ENCODE measurements at places on chromosomes 3 and 15. TPM values are rescaled to one million over a fixed set of nuclear protein-coding genes. Genes with fewer than 3 reads are reported as not detected.
A peak's percentile ranks its signal among the peaks of the same experiment; 100 is the strongest.

DNA sequence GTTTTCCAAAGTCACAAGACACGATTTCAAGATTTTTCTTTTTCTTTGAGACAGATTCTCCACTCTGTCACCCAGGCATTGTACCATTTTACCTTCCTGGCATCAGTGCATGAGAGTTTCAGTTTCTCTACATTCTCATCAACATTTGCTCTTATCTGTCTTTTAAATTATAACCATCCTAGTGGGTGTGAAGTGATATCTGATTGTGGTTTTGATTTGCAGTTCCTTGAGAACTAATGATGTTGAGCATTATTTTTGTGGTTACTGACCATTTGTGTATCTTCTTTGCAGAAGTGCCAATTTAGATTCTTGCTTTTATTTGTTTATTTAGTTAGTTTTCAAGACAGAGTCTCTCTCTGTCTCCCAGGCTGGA, 41.2 kb downstream of the ADIPOQ start:
- DNase-seq: no peak

DNA sequence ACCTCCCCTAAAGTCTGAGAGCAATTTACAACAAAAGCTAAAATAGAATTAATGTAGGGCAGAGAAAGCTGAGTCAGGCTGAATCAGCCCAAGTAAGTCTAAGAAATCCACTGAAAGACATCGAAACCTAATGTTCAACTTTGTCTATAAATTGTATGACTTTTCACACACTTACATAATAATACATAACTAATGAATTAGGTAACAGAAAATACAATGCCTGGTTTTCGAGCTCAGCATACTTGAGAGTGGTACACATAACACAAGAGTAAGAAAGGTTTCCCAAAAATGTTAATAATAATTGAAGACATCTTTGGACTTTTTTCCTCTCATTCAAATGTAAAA, 55.3 kb upstream of the VGLL4 start:
- DNase-seq: no peak

DNA sequence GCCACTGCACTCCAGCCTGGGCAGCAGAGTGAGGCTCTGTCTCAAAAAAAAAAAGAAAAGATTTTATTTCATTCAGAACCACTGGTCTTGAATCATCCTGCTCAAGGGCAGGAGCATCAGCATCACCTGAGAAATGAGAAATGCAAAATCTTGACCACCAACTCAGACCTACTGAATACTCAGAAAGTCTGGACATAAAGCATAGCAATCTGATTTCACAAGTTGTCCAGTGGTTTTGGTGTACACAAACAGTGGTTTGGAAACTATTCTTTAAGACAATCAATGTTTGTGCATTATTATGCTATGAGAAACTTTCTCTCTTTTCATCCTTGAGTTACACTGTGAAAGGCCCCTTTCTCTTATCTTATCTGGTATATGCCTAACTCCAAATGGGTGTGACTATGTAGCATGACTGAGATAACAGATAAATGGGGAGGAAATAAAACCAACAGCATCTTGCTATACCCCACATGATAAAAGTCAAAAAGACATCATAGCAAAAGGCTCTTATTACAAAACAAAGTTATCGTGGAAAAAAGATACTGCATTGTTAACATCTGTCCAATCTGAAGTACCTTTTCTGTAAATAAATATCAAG, 174.2 kb upstream of the STT3B start:
- no peak for DNase-seq

DNA sequence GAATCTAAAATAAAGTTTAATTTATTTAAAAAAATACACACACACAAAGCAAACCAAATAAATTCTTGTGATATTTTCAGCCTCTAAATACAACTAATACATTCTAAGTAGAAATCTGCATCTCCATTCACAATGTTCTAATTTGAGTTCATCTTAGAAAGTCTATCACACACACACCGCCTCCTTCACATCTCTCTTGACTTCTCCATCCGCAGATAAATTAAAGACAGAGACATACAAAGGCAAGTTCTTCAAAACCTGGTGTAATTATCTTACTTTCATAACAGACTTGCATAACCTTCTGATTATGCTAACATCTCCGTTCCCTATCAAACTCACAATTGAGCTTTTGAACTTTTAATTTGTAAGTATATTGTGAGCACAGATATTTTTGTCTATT, 657.3 kb downstream of the VGLL3 start:
- no peak for DNase-seq

GRCh38 chr3:195548501-195548900, 5.4 kb upstream of the PPP1R2 start:
- DNase-seq: no peak

- no peak for DNase-seq
Observed at GRCh38 chr15:74709011-74709410, 13.2 kb upstream of the EDC3 start.

DNA sequence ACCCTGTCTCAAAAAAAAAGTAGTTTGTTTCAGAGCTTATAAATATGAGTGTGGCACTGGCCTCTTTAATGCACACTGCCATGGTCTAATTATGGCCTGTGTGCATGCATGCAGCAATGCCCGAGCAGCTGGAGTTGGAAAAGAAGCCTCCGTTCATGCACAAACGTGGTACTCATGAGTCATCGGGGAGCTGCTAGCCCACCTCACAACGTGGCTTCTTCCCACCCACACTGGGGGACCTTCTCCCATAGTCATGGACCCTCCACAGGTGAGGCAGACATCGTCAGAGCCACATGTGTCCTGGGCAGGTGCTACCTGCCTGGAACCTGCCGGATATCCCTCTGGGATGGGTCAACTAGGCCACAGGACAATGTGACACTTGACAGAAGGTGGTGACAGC, 66.7 kb downstream of the ATP10A start:
- DNase-seq: no peak

- no peak for DNase-seq
Observed at GRCh38 chr3:74001436-74001835, 376.7 kb upstream of the PDZRN3 start.

DNA sequence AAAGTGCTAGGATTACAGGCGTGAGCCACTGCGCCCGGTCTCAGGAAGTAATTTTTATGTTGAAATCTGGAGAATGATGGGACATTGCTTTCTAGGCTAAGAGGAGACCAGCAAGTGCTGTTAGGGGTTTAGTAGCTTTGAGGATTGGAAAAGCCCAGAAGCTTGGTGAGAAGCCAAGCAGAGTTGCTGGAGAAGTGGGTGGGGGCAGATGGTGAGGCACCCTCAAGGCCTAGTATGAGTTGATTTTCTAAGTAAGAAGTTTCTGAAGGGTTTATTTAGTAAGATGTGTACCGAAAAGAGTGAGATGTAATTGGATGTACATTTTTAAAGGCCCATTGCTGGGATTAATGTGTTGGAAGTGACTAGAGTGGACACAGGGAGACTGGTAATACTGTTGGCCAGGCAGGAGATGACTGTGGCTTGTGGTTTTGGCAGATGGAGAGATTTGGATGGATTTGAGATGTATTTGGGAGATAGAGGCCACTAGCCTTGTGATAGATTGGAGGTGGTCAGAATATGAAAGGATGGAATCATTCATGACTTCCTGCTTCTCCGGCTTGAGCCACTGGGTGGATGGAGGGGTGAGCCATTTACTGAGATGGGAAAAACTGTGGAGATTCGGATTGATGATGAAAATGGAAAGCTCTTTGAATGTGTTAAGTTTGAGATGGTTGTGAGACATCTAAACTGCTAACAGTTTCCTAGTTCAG, 2.3 kb downstream of the LRRC28 start:
- DNase-seq: no peak

GRCh38 chr3:39372833-39373232, 10.3 kb upstream of the SLC25A38 start:
- DNase-seq: no peak

GRCh38 chr3:101170806-101171558, 149.4 kb downstream of the IMPG2 start:
- DNase-seq: no peak

GRCh38 chr3:19668163-19668562, 265.9 kb downstream of the EFHB start:
- no peak for DNase-seq

- DNase-seq: no peak
Observed at GRCh38 chr3:147119989-147120388, 286.4 kb downstream of the ZIC4 start.

GRCh38 chr15:69777356-69777755, 320.4 kb downstream of the TLE3 start:
- no peak for DNase-seq

- no peak for DNase-seq
Observed at GRCh38 chr15:78415284-78415683, 22.7 kb upstream of the IREB2 start.

- peak; percentile 12 for DNase-seq
Observed at GRCh38 chr15:77335298-77335697, 84.6 kb downstream of the PEAK1 start.

DNA sequence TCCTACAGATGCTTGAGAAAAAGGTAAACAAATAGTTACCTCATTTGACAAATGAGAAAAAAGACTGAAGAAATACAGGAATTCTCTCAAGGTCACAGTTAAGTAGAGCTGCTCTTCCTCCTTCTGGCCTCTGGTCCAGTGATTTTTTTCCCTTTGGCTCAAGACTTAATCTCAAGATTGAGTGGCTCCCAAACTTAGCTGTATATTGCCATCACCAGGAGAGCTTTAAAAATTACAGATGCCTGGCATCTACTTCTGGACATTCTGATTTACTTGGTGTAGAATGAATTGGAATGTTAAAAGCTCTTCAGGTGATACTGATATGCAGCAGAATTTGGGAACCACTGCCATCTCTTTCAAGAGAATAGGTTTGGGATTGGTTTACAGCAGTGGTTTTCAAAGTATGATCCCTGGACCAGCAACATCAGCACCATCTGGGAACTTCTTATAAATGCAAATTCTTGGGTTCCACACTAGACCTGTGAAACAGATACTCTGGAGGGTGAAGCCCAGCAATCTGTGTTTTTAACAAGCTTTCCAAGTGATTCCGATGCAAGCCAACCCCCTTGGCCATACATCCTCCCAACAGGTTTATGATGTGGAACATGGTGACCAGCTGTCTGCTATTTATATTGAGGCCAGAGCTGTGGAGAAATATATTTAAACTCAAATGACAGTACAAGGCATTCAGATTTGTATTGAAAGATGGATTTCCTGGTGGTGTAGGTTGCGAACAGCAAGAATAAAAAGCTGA, 333.0 kb upstream of the RARB start:
- DNase-seq: no peak

DNA sequence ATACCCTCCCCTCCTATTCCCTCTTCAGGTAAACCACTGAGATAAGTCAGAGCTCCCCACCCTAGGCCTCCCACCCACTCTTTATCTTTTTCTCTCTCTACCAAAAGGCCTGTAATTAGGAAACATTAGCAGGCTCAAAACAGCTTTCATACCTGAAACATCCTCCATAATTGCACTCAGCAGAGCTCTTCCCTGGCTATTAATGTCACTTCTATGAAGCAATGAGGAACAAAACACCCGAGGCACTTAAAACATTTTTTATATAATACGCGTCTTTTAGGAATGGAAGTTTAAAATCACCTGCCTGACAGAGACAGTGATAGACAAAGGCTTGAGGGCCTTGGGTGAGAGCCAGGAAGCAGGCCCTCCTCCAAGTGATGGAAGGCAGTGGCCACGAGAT, 138.9 kb downstream of the EPHB1 start:
- no peak for DNase-seq

The SH2D7 gene
- total RNA-seq: not detected

The RTP4 gene
- total RNA-seq: 3.6 TPM

The TF gene
- 0.26 TPM for total RNA-seq

The GUCA1C gene
- 4.4 TPM for total RNA-seq

The CPNE9 gene
- not detected for total RNA-seq
